Amniotic stem cell (primary cell): ENCODE measurements at places on chromosomes 4 and X.

- no peak for DNase-seq
Measured at GRCh38 chrX:42050345-42050744, 127.0 kb upstream of the CASK start.

DNA sequence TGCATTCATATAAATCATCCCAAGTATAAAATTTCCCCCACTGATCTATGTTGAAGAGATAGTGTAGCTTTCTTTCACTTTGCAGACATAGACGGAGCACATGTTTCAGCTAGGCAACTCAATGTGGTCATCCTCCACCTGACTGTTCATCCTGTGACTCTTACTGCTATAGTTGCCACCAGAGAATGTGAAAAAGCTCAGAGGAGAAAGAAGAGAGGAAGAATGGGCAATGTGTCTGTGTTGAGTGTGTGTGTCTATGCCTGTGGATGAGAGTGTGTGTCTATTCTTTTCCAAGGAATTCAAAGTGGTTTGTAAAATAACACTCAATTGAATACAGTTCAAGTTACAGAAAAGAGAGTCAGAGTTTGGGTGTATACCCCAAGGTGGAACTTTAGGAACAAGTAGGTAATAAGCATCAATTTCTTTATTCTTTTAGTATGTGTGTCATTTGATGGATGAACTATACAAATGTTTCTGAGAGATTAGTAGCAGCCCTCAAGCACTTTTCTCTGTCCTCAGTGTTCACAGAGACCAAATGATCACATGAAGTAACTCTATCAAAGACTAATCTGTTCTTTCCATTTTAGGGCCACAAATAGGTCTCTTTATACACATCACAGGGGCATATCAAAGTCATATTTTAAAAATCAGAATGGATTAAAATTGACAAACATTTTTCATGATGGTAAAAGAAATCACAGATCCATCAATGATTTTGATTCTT is 2.3 kb downstream of the SNCA start:
- no peak for DNase-seq

GRCh38 chr4:146338512-146338911 is 124.2 kb downstream of the REELD1 start:
- no peak for DNase-seq

DNA sequence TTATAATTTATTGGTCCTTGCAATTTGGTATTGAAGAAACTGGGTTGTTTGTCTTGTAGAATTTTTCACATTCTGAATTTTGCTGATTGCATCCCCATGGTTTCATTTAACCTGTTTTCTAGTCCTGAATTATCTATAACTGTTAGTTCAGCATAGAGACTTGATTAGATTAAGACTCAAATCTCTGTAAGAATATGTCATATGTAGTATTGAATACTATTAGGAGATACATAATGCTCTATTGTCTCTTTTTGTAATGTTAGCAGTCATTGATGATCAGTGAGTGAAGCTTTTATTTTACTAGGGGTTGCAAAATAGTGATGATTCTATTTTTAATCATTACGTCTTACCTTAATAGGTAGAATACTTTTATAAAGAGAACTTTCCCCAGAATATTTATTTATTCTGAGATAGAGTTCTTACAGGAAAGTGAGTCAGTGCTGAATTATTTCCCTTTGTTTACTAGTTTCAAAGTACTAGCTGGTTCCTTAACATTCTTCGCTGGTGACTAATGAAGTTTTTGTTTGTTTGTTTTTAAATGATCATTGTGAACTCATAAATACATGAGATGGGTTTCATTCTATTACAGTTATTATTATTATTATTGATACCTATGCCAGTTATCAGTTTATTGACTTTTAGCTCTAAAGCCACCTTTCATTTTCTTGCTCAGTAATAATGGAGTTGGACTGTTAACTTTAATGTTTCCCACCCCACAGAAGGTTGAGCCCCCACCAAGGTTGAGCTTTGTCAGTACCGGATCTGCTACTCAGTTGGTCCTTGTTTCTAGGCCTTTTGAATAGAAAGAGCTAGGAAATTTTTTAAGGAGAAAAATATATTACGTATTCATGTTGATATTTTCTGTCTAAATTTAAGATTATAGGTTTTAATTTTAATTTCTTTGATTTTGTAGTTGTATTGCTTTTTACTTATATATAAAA is 102.3 kb downstream of the LARP1B start:
- DNase-seq: no peak

DNA sequence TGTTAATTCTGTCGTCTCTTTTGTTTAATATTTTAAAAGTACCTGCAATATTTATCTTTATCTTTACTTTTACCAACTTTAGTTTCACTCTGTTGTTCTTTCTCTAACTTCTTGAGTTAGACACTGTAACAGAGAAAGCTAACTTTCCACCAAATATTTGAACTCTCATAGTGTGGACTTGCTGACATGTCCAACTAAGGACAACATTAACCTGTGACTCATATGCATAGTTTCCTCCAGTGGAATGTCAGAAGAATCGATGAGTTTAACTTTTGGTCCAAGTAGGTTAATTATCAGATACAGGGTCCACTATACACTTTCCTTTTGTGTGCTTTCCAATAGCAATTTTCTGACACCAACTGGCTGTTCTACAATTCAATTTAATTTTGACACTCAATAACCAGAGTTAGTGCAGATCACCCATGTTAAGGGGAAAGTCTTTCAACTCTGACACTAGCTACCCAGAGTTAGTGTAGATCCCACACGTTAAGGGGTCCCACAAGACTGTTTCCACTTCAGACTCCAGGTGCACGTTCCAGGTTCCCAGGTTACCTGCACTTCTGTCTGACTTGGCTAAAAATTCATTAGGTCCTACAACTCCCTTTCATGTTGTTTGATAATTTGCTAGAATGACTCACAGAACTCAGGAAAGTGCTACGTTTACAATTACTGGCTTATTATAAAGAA is 559.0 kb upstream of the AMOT start:
- DNase-seq: no peak

GRCh38 chr4:97238956-97239666 is 904.2 kb downstream of the STPG2 start:
- no peak for DNase-seq

DNA sequence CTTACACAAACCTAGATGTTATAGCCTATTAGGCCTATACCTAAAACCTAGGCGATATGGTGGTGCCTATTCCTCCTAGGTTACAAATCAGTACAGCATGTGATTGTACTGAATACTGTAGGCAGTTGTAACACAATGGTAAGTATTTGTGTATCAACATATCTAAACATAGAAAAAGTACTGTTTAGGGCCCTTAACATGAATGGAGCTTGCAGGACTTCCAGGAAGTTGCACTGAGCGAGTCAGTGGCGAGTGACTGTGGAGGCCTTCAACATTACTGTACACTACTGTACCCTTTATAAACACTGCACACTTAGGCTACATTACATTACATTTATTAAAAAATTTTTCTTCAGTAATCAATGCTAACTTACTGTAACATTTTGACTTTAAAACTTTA is 37.8 kb downstream of the WWC2 start:
- DNase-seq: no peak

GRCh38 chr4:124573056-124573455 is 139.5 kb downstream of the ANKRD50 start:
- DNase-seq: no peak

DNA sequence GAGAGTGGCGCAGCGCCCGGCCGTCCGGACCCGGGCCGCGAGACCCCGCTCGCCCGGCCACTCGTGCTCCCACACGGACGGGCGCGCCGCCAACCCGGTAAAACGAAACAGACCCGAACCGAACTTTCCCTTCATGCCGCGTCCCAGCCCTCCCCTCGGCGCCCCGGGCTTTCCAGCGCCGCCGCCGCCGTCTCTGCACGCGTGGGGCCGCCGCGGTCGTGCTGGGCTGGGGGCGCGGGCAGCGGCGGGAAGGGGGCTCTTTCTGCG is 222 bp downstream of the SMAD1 start:
- DNase-seq: no peak

- no peak for DNase-seq
Measured at GRCh38 chr4:48669086-48669485, 111.0 kb downstream of the FRYL start.
